ENCODE measurements at places on chromosomes 11 and 22.

DNA sequence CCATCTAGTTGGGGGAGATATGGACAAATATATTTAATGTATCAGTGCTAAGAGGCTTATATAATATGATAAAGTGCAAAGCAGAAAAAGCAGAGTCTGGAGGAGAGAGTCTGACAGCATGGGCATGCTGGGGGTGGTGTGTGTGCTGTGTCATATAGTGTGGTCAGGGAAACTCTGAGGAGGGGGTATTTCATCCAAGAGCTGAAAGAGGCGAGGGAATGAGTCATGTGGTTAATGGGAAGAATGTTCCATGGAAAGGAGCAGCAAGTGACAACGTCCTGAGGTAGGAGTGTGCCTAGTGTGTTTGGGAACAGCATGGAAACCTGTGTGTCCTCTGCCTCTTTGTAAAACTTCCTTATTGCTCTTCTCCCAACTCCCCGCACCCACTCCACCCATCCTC, 38.0 kb downstream of the EIF3F start:
- DNase-seq, result no peak

- no peak for DNase-seq
Observed at GRCh38 chr11:10274726-10275125, 19.3 kb downstream of the SBF2 start.

GRCh38 chr22:36885474-36885873, 24.7 kb downstream of the NCF4 start:
- no peak for DNase-seq

- no peak for DNase-seq
Observed at GRCh38 chr22:36953239-36954080, 40.0 kb downstream of the CSF2RB start.

GRCh38 chr11:23869671-23870070, 627.2 kb upstream of the LUZP2 start:
- no peak for DNase-seq

GRCh38 chr11:44361813-44362212, 51.9 kb upstream of the ALX4 start:
- no peak for DNase-seq

GRCh38 chr22:49768951-49769690, 58.6 kb downstream of the BRD1 start:
- no peak for DNase-seq

- no peak for DNase-seq
Observed at GRCh38 chr22:17629641-17630040, 1.1 kb upstream of the ATP6V1E1 start.

DNA sequence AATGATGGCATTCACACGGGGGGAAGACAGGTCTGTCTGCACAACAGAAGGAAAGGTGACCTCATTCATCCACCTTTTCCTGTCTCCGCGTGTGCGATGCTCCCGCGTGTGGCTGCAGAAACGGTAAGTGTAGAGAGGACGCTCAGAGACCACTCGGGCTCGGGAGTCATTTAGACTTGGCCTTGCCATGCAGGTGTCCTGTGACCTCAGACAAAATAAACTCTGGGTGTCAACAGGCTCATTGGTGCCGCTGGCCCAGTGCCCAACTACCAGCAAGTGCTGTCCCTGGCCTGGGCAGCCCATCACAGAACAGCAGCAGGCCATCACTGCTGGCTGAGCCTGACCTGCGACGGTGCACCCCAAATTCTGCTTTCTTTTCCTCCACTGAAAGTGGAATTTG, 48.1 kb upstream of the ARFGAP3 start:
- no peak for DNase-seq

- DNase-seq, result no peak
Observed at GRCh38 chr11:35714882-35715627, 52.5 kb downstream of the TRIM44 start.

- no peak for DNase-seq
Observed at GRCh38 chr11:105032495-105032894, 2.4 kb downstream of the CASP1 start.

- no peak for DNase-seq
Observed at GRCh38 chr11:86069408-86070101, 671 bp upstream of the PICALM start.

GRCh38 chr11:7531011-7531410, 17.2 kb downstream of the PPFIBP2 start:
- no peak for DNase-seq

DNA sequence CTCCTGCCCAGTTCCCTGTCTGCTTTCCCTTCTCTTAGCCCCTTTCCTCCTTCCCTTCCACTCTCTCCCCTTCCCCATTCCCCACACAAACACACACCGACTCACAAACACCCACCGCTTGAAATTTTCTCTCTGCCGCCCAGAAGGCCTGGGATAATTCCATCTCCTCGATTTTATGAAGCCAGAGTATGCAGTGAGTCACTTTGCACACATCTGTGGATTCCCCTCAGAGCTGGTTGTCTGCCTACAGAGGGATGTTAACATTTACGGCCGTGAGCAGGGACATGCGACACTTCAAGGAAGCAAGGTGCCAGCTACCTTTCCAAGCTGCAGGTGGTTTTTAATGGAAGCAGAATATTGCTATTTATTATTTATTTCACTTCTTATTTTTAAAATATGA, 332.0 kb downstream of the TENM4 start:
- DNase-seq, result no peak

- no peak for DNase-seq
Observed at GRCh38 chr11:72070491-72070890, 9.9 kb downstream of the NUMA1 start.

DNA sequence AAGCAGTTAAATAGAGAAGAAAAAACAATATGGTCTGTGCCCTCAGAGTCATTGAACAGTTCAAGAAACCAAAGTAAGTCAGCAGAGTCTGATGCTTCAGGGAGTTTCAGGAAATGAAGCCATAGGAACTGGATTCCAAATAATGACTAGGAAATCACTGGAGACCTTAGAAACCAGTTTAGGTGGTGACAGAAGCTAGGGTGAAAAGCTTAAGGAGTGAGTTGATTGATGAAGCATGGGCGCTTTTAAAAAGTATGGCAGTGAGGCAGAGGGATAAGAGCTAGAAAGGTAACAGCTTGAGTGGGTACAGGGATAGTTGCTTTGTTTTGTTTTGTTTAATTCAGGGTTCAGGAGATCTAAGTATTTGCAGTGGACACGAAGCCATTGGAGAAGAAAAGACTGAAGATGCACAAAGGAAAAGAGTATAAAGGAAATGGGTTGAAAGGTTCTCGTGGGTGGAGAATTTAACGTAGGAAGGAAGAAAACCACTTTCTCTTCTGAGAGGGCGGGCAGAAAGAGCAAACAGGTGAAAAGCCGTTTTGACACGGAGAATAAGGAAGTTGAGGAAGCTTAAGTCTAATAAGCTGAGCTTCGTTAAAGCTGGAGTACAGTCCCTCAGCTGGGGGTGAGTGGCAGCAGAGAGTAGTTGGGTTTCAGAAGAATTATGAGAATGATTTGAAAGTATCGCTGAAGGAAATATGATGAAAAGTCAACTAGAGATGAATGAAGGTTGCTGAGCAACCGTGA, 14.8 kb downstream of the SGSM3 start:
- no peak for DNase-seq

- DNase-seq, result no peak
Observed at GRCh38 chr22:19644314-19645223, 69.7 kb upstream of the SEPTIN5 start.

GRCh38 chr11:19237381-19237780, 3.4 kb downstream of the E2F8 start:
- DNase-seq, result no peak

DNA sequence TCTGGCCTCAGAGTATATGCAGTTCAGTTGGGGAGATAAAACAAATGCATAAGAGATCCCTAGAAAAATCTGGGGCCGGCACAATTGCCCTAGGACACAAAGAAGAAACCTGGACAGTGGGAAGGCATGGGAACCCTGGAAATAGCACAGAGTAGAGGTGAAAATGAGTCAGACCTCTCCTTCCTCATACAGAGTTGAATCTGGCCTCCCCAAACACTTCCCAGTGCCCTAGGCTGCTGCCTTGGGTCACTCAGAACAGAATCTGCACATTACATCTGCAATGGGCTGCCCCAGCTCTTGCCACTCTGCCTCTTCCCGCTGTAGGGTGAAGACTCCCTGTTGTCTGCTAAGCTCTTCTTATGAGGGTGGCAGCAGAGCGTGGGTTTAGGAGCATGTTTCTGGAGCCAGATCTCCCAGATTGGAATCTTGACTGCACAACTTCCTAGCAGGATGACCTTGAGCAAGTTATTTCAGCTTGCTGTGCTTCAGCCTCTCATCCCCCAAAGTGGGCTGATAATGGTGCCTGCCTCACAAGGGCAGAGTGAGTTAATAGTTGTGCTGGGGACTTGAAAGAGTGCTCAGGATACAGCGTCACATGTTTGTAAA, 47.1 kb upstream of the NECTIN1 start:
- DNase-seq, result no peak

DNA sequence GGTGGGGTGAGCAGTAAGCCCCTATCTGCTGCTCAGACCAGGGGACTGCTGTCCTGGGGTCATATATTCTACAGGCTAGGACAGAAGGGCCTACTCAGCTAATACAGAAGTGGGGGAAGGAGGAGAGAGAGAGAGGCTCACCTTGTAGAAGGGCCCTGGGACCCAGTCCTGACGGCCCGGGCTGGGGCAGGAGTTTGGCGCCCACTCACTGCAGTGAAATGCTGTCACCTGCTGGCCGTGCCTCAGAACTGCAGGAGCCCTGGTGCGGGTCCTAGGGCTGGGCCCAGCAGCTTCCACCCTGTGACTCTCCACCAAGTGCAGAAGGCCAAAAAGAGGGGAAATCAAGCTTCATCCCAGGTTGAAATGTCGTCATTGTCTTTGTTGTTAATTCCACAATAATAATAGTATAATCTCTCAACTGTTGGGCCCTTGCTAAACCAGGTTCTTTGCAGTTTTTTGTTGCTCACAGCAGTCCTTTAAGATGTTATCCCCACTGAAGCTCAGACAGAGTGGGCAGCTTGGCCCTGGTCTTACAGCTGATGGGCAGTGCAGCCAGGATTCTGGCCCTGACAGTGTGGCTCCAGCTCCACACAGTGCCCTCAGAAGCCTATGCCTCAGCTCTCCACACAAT, 29.6 kb downstream of the TRIM29 start:
- peak; percentile 26 for DNase-seq

GRCh38 chr11:2449548-2450320, 4.9 kb downstream of the KCNQ1 start:
- no peak for DNase-seq

DNA sequence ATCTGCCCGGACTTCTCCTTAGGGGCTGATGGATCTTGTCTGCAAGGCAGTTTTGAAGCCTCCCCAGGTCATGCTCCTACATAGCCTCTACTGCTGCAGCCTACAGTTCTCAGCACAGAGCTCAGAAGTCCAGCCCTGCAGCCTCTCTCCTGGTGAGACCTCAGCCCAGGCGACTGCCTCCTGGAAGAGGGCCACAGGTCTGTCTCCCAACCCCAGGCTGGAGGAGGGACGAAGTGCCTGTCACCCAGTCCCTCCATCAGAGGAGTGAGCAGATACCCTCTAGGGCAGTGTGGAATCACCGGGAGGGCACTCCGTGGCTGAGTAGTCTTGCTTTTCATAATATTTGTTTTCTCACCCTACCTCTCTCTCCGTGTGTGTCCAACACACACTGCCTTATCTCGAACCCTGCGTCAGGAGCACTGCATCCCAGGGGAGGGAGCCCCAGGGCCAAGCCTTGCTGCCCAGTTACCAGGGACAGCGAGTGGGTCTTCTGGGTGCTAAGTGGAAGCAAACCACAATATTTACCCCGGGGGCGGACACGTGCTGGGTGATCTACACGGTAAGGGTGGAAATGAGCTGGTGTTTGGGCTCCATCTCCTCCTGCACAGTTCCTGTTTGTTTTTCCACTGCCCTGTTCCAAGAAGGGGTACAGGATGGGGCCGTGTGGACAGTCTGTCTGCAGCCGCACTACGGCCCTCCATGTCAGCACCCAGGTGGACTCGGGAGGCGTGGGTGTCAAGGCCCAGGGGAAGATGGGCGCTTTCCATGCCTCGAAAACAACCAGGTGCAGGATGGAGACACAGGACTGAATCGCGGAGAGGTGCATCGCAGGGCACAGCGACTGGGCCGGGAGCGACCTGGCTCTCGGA, 133.7 kb upstream of the HSD17B12 start:
- DNase-seq, result no peak

DNA sequence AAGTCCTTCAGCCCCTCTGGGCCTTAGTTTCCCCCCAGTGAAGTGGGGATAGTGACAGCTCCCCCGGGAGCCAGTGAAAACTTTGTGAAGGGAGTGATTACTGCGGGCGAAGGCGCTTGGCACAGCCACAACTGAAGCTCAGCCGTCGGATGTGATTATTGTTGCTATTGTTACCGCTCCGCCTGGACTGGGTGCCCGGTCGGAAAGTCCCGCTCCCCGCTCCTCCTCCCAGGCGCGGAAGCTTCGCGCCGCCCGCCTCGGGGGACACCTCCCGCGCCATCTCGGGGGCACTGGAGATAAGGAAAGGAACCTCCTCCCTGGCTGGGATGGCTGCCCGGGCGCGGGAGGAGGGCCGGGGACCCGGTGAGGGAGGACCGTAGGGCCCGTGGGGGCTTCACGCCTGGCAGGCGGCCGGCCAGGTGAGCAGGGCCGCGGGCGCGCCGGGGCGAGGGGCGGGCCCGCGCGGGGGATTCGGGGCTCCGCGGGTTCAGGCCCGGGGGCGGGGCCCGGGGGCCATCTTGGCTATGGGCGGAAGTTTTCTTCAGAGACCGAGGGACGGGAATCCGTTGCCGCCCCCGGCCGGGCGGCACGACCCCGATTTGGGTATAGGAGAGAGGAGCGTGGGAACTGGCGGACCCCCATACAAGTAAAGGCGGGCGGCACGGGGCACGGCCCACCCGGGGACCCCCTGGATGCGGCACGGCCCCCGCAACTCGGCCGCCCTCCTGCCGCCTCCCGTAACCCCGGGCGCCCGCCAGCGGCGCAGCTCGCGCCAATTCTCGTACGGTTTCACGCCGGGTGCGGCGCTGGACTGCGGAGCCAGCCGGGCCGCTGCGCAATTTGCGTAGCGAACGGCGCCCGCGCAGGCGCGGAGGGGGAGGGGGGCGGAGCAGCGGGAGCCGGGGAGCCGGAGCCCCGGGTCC, at the start of gene GPR137:
Gene GPR137, plus strand, starts transcription at position 887 of the 923 bp plus-strand sequence. CDS start 677 bp downstream, outside the sequence.
- DNase-seq, result peak; percentile 75

DNA sequence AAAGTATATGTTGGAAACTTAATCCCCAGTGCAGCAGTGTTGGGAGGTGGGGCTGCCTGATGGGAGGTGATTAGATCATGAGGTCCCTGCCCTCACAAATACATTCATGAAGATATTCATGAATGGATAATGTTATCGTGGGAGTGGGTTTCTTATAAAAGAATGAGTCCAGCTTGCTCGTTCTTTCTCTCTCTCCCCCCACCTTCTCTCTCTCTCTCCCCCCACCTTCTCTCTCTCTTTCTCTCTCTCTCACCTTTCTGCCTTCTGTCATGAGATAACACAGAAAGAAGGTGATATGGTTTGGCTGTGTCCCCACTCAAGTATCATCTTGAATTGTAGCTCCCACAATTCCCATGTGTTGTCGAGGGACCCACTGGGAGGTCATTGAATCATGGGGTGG, 66.7 kb upstream of the NUP50 start:
- DNase-seq, result no peak

DNA sequence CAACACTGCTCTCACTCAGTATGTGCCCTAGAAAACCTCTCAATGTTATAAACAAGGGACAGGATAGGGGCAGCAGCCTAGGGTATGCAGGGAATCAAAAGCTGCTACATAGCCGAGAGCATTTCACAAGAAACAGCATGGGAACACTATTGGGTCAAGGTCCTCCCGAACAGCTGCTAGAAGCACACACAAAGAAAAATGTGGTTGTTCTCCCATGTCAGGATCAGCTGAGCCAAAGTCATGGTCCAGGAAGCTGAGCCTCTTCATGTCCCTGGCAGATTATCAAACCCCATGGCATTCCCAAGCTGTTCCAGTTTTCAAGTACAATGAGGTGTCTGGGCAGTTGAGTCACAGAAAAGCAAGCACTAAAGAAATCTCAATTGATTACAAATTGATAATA, 21.0 kb upstream of the GDPD4 start:
- DNase-seq, result no peak

Data from activated naive CD8-positive, alpha-beta T cell treated with anti-CD3 and anti-CD28 coated beads, Interleukin-2, amount 50 U/mL, for 16 hours (primary cell).